T follicular helper cell (primary cell): ENCODE measurements at places on chromosomes 12 and 14.

GRCh38 chr12:101297661-101298060 lies 17.8 kb downstream of the UTP20 start:
- no peak for DNase-seq

DNA sequence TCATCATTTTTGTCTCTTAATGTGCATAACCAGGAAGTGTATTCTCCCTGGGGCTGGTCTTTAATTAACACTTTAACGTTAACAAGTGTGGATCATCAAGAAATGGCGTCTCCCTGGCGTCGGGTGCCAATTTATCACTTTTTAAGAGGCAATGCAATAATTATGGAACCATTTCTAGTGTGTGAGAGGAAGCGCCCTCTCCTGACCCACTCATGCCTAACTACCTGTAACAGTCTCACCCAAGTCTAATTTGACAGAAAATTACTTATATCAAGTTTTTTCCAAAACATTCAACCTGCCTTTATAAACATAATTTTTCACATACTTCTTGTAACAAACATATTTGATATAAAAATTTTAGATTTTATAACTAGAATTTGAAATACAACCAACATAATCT lies 905.3 kb upstream of the MDGA2 start:
- no peak for DNase-seq

DNA sequence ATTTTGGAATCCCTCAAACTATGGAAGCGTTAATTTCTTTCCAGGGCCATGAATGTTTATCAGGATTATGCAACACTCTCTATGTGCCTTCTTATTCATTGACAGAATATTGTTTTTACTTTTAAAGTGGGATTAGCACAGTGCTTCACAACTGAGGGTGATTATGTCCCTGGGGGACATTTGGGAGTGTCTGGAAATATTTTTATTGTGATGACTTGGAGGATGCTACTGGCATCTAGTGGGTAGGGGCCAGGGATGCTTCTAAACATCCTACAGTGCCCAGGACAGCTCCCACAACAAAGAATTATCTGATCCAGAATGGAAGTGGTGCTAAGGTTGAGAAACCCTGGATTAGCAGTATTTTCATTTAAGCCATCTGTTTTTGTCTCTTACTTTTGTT lies 338.5 kb upstream of the SOX5 start:
- no peak for DNase-seq

GRCh38 chr12:68043435-68043834 lies 54.2 kb downstream of the IFNG-AS1 start:
- no peak for DNase-seq

- DNase-seq: no peak
Measured at GRCh38 chr12:45828402-45828801, 98.9 kb downstream of the ARID2 start.

GRCh38 chr14:50055461-50056228 lies 60.7 kb downstream of the VCPKMT start:
- DNase-seq: no peak

DNA sequence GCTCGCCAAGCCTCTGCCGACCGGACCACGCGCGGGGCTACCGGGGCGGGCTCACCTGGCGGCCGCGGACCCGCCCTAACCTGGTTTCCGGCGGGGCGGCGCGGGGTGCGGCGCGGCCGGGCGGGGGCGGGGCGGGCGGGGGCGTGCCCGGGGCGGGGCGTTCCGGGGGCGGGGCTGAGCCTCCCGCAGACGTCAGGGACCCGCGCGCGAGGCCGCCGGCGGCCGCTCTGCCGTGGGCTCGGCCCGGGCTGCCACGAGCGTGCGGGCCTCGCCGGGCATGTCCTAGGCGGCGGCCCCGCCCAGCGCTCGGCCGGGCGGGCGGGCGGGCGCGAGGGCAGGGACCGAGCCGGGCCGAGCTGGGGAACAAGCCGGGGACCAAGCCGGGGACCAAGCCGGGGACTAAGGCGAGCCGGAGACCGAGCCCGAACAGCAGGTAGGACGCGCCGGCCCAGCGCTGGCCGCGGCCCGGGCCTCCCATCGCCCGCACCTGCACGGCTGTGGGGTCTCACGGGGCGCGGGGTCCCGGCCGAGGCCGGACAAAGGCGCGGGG lies at the start of gene CEP170B:
TSS of gene CEP170B (plus strand) at position 188 of the 550 bp plus-strand sequence. CDS start 3,183 bp downstream, outside the sequence.
- peak; percentile 34 for DNase-seq

- DNase-seq: no peak
Measured at GRCh38 chr12:108337235-108338223, 1.6 kb downstream of the CMKLR1 start.

GRCh38 chr12:67988601-67989021 lies 636 bp upstream of the IFNG-AS1 start:
- no peak for DNase-seq

DNA sequence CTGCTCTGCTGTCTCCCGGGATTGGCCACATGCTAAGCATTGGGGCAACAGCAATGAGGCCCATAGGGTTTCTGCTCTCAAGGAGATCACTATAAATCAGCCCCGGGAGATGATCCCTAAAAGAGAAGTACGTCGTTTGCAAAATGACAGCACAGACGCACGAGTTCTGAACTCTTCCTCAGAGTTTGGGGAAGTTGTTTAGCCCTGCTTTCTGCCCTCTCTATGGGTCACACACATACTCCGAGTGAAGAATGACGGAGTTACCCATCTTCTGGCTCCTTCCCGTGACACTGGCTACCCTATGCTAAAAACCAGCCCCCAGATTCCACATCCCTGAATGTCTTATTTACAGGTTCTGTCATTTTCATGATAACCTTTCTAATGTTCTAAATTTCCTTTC lies 258.0 kb upstream of the PLEKHG7 start:
- no peak for DNase-seq

- no peak for DNase-seq
Measured at GRCh38 chr14:67583711-67584644, 16.1 kb downstream of the PIGH start.

- DNase-seq: no peak
Measured at GRCh38 chr14:64561631-64562030, 11.9 kb downstream of the PPP1R36 start.

- DNase-seq: no peak
Measured at GRCh38 chr12:62537551-62537950, 70.9 kb downstream of the MON2 start.

- DNase-seq: no peak
Measured at GRCh38 chr14:36105401-36105800, 71.1 kb downstream of the PTCSC3 start.

DNA sequence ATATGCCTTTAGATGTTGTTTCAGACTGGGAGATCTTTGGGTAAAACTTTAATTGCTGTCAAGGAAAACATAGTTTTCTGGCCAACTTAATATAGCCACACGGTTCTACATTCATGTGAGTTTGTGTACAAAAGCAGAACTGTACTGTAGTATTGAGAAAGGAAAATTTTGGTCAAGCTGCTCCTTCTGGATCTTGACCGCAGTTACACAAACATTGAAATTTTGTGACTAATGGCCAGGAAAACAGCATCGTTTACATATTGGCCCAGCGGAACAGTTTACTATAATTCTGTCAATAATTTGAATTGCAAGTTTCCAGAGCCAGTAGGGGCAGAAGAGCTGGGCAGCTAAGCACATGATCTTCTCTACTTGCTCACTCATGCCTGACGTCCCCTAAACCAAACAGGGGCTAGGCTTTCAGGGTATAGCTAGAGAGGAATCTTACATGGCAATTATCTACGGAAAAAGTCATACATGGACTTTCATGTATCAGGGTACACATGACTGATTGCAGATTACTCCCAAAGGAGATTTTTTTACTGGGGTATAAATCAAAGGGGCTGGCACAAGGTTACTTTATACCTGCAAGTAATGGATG lies 11.4 kb upstream of the ART4 start:
- DNase-seq: no peak

GRCh38 chr14:67618617-67619063 lies 1.1 kb upstream of the ARG2 start:
- DNase-seq: peak; percentile 13

DNA sequence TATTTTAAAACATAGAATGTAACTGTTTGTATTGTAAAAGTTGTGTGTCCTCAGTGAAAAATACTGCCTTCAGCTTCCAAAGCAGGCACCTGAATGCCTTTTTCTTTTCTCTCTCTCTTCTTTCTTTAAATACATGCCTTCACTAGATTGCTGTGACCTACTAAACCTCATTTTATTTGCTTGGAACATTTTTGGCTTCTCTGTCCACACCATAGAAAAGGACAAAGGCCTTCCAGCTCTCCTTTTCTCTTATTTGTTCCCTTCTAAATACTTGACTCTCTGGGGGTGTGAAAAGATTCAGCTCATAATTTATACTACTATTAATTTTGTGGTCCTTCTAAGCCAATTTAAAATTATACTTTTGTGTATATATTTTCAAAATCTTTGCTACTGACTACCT lies 38.4 kb downstream of the PPM1A start:
- no peak for DNase-seq

- DNase-seq: no peak
Measured at GRCh38 chr14:62003701-62004100, 241.5 kb downstream of the SNAPC1 start.

DNA sequence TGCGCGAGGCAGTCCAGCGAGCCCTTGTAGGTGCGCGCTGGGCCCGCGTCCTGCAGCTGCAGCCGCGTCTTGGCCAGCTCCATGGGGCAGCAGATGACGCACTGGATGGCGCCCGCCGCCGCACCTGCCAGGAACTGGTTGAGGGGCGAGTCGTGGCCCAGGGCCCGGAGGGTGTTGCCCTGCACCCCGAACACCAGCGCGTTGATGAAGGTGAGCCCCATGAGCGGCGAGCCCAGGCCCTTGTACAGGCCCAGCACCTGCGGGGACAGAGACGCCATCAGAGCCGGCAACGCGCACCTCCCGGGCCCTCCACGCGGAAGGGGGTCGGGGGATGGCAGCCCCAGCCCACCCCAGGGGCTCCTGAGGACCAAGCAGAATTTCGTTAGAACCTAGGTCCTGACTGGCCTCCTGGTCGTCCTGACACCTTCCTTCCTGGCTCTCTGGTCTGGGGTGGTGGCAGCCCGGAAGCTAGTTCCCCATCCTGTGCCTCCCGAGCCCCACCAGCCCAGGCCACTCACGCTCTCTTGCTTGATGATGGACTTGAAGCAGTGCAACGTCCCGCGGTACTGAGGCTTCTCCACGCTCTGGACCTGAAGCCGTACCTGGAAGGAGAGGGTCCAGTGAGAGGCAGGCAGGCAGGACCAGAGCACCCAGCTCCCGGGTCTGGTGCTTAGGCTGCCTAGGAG lies 13.3 kb downstream of the SLC25A29 start:
- no peak for DNase-seq

- DNase-seq: no peak
Measured at GRCh38 chr14:21866479-21866878, 192.9 kb upstream of the OR4E1 start.

- DNase-seq: no peak
Measured at GRCh38 chr12:92369636-92370035, 224.0 kb upstream of the BTG1 start.

- no peak for DNase-seq
Measured at GRCh38 chr14:90604356-90604755, 207.5 kb downstream of the CALM1 start.

DNA sequence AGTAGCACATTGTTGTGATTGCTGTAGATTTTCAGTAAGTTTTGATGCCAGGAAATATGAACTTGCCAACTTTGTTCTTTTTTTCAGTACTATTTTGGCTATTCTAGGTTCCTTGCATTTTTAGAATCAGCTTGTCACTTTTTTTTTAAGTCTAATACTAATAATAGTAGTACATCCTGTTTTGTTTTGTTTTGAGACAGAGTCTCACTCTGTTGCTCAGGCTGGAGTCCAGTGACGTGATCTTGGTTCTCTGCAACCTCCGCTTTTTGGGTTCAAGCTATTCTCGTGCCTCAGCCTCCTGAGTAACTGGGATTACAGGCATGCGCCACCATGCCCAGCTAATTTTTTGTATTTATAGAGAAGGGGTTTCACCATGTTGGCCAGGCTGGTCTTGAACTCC lies 16.5 kb downstream of the PWP1 start:
- DNase-seq: no peak

DNA sequence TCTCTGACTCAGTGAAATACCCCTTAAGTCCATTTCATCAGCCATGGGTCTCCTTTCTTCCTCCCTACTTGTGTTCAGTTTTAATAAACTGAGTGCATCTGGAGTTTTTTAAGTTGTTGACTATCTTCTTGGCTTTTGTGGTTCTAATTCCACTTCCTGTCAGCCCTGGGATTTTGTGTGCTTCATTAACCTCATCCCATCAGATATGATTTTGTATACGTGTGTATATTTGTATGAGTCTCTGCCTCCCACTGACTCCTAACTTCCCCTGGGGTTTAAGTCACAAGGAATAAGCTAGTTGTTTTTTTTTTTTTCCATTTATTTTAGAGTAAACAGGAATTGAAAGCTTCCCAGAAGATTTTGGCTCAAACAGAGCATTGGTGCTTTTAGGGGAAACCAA lies 62.7 kb downstream of the TTLL5 start:
- no peak for DNase-seq

- DNase-seq: no peak
Measured at GRCh38 chr12:94575645-94576403, 74.5 kb downstream of the TMCC3 start.

DNA sequence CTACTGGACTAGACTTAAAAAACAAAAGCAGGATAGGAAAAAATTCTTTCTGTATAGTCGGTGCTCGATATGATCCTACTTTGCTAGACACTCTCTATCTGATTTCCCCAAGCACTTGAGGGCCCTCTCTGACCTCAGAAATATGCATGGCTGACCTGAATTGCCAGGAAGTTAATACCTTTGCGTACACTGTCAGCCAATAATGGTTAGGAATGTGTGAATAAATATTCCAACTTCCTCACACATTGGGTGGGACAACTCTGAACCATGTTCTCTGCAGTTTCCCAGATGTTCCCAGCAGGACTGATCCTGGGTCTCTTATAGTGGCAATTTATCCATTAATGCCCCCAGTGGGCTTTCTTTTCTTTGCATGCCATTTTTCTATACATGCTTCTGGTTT lies 20.5 kb upstream of the RPL10L start:
- DNase-seq: no peak

DNA sequence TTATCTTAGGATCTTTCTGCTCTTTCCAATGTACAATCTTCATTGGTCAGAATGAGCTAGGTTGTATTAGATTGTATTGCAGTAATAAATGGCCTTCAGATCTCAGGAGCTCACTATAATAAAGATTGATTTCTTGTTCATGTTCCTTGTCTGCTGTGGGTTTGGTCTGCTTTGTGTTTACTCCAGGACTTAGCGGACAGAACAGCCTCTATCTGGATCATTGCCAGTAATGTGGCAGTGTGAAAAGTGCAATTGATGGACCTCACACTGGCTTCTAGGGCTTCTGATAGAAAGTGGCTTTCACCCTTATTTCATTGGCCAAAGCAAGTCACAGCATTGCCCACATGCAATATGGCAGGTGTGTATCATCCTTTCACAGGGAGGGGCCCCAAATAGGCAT lies 81.2 kb downstream of the BTG1 start:
- no peak for DNase-seq
